Ovary (tissue), 10 donors: ENCODE measurements at places on chromosomes 16 and 17.

DNA sequence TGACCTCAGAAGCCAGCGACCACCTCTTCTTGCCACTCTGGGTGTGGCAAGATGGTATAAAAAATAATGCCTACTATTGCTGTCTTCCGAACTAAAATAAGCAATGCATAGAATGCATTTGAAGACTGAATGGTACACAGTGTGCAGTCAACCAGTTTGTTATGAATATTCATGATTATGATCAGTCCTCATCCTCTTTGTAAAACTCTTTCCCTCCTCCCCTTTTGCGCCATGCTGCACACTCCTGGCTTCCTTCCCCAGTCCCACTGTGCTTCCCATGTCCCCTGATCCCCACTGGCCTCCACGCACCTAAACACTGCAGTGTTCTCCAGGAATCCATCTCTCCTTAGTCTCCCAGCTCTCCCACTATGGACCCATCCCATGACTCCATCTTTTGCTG, 348.0 kb downstream of the SOX9 start:
- DNase-seq: no peak

- no peak for DNase-seq
These were observed 22.7 kb downstream of the FLYWCH1 start for GRCh38 chr16:2934450-2934849.

DNA sequence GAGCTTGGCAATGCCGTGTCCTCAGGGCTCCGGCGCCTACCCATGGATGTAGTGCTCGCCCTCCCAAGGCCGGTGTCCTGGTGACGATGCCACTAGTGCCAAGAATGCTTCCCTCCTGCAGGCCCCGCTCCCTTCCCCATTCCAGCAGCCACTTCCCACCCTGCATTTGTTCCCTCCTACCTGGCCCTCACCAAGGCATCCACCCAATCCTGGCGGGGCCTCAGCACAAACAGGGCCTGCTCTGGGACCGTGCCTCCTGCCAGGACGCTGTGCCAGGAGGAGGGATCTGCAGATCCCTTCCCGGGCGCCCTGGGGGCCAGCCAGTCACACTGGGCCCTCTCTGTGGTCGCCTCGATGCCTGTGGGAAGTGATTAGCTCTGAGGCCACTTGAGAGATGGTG, 25.1 kb downstream of the ABR start:
- DNase-seq: no peak

DNA sequence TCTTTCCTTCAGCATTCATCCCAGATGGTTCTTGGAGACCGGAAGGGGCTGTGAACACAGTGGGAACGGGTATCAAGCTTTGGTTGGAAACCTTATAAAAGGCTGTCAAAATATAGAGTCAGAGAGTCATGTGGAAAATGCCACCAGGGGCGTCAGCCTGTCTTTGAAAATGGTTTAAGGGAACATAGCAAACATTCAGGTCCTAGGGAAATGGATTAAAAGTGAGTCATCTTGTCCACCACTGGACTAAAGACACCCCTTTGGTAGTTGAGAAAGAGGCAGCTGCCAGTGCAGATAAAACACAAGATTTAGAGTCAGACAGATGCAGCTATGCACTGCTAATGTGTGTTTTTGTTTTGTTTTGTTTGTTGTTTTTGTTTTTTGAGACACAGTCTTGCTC, 47.8 kb upstream of the BCO1 start:
- DNase-seq: no peak

- DNase-seq: no peak
These were observed 69.2 kb downstream of the TANC2 start for GRCh38 chr17:63035271-63035670.

GRCh38 chr16:53605356-53605755, 98.3 kb downstream of the RPGRIP1L start:
- DNase-seq: no peak

- DNase-seq: no peak
These were observed 46.9 kb downstream of the RMI2 start for GRCh38 chr16:11392041-11392581.

DNA sequence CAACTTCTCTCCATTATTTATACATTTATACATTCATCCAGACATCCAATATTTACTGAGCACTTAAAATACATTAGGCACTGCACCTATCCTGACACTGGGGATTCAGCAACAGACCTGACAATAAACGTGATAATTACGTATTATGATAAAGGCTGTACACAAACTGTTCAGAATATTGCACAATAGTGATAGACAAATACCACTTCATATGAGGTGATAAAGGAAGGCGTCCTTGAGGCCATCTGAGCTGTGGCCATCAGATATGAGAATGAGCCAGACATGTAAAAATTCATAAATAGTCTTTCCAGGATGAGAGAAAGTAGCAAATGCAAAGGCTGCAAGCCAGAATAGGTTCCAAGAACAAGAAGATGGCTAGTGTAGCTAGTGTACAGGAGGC, 8.6 kb downstream of the USP32 start:
- no peak for DNase-seq

DNA sequence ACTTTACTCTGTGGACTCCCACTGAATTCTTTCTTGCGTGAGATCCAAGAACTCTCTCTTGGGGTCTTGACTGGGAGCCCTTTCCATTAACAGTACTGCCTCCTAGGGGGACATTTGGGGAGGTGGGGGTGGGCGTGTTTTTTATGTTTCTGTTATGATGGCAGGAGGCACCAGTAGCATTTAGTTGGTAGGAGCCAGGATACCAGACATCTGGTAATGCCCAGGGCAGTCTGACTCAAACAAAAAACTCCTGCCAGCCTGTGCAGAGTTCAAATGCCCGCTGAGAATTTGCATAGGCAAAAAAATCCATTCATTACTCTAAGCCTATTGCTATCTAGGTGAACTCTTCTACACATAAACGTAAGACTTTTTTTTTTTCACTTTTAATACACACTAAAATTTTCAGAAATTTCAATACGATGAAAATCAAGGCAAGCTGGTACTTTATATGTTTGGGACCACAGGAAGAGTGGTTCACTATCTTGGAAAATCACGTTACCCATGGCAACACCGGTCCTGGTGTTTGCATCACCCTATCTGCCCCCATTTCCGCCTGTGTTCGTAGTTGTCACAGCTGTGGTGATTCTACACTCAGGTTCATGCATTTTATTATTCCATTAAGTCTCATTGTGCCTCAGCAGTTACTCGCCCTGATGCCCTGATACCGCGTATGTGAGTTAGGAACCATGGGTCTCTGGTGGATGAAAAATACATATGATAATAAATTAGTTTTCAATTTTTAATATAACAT, 121.1 kb upstream of the XYLT1 start:
- DNase-seq: no peak

- no peak for DNase-seq
These were observed 267.3 kb downstream of the CPPED1 start for GRCh38 chr16:12536412-12536746.

GRCh38 chr17:17054636-17055035, 12.4 kb downstream of the MPRIP start:
- DNase-seq: no peak

- DNase-seq: no peak
These were observed 578 bp downstream of the RAC3 start for GRCh38 chr17:82031885-82032627.

DNA sequence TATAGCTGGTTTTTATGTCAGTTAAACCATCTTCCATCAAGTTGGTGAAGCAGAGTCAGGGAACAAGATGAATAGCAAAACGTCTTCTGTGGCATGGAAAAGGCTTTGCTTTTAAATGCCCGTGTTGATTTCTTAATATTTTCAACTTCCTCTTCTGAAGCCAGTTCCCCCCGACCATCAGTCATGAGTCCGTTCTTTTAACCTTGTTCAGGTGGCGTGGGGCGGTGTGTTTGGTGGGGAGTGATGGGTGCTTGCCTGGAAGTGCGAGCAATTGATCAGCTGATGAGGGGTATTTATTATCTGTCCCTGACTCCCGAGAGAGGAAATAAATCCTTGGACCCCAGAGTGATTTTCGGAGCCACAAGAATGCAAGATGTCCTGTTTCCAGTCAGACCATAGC, 147.1 kb downstream of the WWOX start:
- DNase-seq: no peak

DNA sequence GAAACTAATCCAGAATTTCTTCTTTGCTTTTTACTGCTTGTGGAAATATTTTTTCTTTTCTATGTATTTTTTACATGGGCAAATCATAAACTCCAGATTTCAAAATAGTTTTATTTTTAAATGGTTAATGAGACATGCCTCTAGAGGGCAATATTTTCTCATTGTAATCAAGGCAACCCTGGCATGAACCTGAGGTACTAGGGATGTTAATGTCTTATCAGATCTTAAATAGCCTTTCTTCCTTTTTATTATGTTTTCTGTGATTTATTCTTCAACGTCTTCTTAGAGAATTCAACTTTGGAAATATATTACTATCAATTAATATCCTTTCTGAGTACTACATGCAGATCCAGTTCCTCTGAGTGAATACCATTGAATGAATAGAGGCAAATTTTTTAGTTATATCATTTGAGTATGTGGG, 324.7 kb downstream of the BCAS3 start:
- no peak for DNase-seq

DNA sequence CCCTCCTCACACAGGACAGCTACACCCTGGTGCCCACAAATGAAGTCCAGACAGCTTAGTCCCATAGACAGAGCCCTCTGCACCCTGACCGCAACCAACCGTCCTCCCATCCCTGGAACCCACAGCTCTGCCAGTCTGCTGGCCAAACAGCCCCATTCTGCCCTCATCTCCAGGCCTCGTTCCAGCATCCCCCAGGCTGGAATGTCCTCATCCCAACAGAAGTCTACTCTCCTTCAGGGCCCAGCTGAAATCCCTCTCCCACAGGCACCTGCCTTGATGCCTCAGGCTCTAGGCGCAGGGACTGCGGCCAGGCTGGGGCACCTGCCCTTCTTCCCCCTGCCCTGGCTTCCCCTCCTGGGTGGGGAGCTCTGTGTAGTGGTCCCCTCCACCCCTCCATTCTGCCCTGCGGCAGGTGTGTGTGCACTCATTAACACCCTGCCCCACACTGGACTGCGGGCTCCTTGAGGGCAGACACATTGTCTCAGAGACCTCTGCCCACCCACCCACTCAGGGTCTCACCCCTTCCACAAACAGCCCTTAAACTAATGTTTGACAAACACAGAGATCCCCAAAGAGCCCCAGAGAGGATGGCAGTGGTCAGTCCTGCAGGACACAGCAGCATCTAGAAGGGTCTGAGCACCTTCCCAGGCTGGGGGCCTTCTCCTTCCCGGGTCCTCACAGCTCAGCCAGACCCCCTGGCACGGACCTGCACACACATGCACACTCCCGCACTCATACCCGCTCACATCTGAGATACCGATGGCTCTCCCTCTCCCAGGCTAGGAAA, 820 bp downstream of the GRIN2C start:
- no peak for DNase-seq

DNA sequence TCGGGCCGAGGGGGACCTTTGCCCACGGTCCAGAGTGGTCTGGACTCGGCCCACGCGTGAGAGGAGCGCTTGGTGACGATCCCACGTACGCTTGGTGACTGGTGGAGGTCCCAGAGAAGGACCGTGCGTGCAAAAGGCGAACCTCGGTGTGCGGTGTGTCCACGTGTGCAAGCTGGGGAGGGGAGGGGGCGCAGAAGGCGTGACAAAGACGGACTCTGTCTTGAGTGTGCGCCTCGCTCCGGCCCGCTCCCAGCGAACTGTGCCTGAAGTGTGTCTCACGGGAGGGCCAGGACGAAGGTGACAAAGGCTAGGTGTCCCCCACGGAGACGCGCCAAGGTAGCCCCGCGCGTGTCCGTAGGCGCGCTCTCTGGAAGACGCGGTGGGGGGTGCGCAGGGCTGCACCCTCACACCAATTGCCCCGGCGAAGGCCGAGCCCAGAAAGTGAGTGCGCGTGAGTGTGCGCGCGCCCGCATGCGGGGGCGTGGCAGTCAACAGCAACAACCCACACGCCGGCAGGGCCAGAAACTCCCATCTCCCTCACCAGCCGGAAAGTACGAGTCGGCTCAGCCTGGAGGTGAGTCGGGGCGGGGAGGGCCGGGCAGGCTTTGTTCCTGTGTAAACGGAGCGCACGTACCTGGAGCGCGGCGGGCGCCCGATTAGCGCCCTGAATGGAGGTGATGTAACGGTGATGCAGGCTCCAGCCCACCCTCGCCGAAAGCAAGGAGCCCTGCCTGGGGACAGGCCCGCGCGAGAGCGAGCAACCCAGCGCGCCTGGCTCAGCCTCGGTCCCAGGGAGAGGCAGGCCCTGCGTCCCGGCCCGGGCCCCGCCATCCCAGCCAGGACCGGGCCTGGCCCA, at the start of gene GPRC5C:
Gene GPRC5C, plus strand, starts transcription at position 521 of the 856 bp plus-strand sequence. CDS start 7,689 bp downstream, outside the sequence.
- peak; percentile 94 for DNase-seq

DNA sequence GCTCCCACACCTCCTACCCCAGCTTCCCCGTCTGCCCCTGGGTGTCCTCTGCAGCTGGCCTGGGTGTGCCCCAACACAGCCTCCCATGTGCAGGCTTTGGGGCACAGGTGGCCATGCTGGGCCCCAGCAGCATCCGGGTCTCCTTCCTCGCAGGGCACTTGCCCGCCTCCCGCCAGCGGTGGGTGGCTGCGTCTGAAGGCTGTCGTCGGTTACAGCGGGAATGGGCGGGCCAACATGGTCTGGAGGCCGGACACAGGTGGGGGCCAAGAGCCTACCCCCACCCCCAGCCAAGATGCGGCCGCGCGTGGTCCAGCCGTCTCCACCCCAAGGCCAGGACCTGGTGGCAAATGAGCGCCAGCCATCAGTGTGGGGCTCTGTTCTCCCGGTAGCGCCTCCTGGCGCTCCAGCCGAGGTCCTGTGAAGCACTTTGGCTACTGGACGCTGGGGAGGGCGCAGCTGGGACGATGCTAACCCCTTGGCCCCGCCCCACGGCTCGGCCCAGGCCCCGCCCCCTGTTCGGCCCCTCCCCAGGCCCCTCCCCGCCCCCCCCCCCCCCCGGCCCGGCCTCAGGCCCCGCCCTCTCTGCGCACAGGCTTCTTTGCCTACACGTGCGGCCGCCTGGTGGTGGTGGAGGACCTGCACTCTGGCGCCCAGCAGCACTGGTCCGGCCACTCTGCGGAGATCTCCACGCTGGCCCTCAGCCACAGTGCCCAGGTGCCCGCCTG, 7.3 kb upstream of the RHOT2 start:
- peak; percentile 93 for DNase-seq

DNA sequence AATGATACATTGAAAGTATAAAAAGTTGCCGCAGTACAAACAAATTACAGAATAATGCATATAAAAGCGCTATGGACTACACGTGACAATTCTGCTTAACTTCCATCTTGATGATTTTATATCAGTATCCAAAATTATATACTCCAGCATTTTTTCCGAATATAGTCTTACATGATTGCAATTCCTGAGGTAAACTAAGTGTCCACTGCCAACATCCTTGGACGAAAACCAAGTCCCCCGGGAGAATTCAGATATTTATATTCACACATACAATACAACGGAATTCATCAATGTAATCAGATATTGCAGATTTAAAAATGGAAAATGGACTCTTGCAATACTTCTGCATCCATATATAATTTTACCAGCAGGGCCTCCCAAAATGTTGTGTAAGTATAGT, 8.9 kb upstream of the MYH11 start:
- no peak for DNase-seq

GRCh38 chr16:48517493-48517892, 92.5 kb downstream of the N4BP1 start:
- DNase-seq: no peak
